ENCODE measurements at places on chromosomes 5 and 9.

DNA sequence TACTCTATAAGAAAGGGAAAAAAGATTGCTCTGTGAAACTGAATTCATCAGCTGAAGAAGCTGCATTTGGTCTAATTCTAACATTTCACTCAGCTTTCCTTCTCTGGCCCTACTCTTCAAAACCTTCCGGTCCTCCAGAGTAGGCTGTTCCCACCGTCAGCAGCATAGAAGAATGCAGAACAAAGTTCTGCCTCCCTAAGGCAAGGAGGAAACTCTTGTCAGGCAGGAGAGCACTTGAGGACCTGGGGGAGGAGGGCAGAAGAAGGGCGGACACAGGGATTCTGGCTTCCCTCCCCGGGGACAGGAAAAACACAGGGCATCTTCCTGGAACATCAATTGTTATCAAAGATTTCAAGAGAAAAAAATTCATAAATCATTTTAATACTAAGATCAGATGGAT is 69.2 kb upstream of the SHB start:
- DNase-seq: no peak

GRCh38 chr5:75335952-75336614 is 937 bp upstream of the HMGCR start:
- peak; percentile 25 for DNase-seq

DNA sequence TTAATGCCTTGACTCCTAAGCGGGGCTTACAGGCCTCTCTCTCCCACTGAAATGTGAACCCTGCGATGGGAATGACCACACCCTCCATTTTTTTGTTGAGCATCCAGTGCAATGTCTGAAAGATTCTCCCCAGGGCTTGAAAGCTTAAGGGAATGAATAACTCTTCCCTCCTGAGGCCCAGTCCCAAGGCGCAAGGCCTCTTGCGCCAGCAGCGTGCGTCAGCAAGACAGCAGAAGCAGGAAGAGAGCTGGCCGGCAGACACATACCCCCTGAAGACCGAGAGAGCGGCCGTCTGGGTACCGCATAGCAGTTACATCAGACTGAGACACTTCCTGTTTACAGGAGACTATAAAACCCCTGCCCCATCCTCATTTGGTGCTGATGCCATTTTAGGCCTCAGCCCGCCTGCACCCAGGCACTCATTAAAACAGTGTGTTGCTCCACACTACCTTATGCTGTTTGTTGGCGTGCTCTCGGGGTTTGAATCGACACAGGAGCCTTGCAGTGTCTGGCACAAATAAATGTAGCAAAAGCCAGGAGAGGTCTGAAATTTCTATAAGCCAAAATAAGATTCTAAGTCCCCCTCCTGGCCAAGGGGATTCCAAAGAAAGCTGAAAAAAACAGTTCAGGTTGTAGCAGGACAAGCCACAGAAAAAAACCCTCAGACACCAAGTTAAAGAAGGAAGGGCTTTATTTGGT is 62.3 kb downstream of the GDNF start:
- no peak for DNase-seq

DNA sequence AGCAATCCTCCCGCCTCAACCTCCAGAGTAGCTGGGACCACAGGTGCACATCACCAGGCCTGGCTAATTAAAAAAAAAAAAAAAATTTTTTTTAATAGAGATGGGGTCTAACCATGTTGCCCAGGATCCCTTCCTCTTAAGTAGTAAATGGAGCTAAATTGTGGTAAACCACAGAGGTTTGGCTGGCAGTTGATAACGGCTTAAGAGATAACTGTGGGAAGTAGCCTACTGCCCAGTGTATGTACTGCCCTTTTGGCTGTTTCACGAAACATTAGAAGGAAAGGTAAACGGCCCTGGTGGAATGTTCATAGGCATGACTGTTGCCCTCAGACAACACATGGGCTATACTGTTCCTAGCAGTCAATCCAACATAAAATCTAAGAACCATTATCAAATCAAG is 44.4 kb downstream of the HMGCR start:
- no peak for DNase-seq

GRCh38 chr5:108216890-108217289 is 165.0 kb downstream of the FBXL17 start:
- DNase-seq: no peak

- no peak for DNase-seq
These were observed 20.9 kb upstream of the MAN2A1 start for GRCh38 chr5:109668668-109669422.

GRCh38 chr5:118043531-118043930 is 944.8 kb downstream of the DTWD2 start:
- DNase-seq: no peak

DNA sequence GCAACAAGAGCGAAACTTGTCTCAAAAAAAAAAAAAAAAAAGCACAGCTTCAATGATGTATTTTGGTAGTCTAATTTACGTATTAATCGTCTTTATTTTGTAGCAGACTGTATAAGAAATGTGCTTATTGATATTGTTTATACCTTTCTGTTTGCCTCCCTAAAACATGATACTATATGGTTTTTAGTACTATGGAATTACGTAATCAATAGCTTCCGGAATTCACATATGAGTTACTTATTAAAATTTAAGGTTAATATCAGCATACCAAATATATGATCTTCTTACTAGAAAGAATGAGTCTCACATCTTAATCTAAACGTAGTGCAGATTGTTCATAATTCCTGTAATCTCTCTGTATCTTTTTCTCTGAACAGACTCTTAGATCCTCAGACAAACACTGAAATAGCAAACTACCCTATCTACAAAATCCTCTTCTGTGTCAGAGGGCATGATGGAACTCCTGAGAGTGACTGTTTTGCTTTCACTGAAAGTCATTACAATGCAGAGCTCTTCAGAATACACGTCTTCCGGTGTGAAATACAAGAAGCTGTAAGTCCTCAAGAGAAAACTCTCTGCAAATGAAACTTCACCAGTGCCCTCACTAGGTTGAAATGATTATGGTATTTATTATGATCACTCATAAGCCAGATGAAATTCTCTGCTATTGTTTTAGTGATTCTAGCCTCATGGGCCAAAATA is 44.4 kb upstream of the GPR21 start:
- no peak for DNase-seq

DNA sequence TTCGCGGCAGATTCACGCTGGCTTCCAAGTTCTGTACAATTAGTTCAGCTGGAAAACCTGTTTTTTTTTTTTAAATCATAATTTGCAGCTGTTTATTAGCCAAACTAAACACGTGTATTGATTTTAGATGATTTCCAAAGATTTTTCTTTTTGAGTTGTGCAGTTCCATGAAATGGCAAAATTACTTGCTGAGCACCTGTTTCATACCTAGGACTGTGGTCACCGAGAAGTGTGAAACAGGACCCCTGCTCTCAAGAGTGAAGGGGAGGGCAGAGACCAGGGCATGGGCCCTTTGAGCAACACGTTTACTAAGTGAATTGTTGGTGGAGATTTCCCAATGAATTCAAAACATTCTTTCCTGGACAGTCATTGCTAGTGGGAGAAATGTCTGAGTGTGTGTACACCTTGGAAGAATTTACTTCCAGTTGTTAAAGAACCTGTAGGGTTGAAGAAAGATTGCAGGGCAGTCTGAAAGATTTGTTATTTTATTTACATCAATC is 688 bp downstream of the SNX24 start:
- peak; percentile 5 for DNase-seq

GRCh38 chr5:14415698-14416074 is 165.9 kb upstream of the OTULINL start:
- no peak for DNase-seq

DNA sequence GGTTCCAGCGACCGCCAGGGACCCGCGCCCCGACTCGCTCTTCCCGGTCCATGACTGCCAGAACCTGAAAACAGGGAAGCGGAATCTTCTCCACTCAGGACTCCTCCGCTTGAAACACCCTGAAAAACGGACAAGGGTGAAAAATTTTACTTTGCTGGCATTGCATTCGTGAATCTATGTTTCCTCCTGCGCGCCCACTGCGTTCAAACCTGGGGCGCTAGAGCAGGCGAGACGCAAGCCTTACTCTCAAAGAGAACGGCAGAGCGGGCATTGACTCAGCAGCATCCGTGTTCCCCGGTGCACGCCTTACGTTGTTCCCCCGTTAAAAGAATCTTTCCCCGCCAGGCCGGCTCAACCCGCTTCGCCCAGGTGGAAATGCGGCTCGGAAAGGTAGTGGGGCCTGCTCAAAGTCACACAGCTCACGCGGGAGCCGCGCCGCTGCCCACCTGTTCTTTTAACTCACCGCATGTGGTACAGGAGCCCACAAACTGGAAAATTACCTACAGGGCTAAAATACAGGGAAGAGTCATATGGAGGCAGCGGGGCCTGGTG is 999 bp upstream of the DRD1 start:
- DNase-seq: no peak

GRCh38 chr5:2492476-2492875 is 259.0 kb downstream of the IRX2 start:
- DNase-seq: no peak

DNA sequence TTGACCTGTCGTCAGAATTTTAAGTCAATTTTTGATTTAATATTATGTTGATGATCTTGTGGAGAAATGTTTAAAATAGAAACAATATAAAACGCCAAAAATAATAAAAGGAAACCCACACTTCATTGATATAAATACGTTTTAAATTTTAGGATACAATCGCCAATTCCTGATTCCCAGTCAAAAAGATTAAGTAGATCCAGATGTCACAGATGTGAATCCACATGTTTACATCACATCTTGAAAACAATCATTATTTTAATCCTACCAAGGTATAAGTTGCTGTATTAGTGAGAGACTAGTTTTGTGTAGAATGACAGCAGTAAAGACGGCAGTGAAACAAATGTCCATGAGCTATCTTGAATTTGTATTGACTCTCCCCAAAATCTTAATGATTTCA is 4.9 kb downstream of the TAS2R1 start:
- DNase-seq: no peak

DNA sequence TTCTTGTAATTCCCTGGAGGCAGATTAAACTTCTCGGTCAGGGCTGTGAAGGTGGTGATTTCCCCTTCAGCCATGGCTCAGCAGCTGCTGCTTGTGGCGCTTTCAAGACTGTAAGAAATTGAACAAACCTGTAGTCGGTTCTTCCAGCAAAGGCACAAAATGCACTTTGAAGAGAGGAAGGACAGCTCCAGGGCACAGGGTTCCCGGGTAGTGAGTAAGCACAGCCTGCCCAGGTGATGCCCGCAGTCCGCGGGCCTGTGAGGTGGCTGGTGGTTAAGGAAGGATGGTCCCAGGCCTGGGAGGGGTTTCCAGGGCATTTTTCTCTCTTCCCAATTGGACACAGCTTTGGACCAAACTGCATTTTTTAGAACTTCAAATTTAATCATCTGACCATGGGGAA is 71.8 kb downstream of the FGF1 start:
- DNase-seq: no peak

GRCh38 chr5:89703817-89704216 is 705.7 kb downstream of the CETN3 start:
- DNase-seq: no peak

DNA sequence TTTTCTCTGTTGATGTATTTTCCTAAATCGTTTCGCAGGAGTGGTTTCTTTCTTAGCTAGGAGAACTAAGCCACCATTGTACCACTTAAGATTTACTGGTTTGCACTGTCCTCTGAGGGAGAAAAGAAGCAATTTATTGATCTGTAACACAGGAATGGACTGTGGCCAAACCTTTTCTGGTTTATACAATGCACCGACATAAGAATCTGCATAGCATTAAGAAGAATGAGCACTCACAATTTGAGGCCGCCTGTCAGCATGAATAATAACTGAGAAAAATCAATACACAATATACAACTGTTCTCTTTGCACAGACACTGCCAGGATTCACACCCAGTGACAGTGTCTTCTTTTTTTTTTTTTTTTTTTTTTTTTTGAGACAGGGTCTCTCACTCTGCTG is 168.6 kb upstream of the DMRT1 start:
- no peak for DNase-seq

DNA sequence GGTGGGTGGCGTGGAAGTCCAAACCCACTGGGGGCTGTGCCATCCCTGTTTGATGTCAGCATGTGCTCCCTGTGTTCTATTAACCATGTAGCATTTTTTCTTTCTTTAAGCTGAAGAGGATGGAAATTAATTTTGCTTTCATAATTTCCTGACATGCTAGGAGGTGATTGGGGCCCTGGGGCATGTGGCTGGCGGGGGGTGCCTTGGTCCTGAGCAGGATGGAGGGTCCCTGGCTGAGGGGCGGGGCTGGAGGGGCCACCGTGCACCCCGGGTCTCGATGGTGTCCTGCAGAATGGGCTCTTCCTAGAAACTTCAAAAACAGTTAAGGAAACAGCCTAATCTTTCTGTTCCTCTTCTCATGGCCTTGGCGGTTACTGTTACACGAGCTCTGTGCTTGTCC is 69.3 kb upstream of the IRX4 start:
- no peak for DNase-seq

DNA sequence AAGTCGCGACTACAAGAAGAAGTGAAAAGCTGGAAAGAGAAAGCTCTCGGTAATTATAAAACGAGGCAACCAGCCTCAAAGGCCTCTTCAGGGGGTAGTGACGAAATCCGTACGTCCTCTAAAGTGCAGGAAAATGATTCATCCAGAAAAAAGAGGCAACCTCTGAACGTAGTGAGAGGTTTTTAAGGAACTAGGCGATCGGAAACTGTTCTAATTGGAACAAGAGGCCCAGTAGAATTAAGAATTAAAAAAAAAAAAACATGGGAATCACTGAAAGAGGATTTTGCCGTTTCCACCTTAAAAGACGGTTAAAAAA is 1.0 kb downstream of the CSNK1A1 start:
- peak; percentile 20 for DNase-seq

- no peak for DNase-seq
These were observed 47.1 kb upstream of the PWWP2A start for GRCh38 chr5:160166069-160166972.

DNA sequence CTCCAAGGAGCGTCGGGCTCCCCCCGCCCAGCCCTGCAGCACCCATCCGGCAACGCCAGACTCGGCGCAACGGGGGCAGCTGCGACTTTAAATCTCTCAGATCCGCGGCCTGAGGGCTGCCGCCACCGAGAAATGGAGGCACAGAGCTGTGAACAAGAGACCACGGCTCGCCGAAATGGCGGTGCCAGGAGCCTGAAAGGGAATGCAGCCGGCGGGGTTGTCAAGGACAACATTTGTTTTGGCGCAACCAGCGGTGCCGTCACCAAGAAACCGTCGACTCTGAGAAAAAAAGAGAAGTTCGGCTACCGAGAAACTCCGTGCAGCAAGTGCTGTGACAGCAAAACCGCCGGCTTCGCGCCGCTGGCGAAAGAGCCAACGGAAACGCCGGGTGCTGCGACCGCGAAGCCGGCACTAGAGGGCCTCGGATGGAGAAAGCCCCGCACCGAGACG is 2.1 kb upstream of the ANXA2R start:
- peak; percentile 90 for DNase-seq

DNA sequence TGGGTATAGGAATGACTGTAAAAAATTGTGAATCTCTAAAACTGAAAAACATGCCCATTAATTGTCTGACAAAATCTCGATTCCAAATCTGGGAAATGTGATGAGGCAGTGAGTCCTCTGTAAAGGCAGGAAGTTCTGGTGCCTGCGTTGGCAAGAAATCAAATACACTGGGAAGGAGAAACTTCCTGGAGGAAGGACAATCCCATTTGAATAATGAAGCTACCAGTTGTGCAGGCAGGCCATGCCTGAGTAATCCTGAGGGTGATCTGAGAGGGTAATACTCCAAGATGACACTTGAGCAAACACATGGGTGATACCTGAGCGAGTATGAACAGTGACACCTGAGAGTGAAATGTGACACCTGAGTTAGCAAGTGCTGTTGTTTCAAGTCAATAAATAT is 49.7 kb downstream of the KIF24 start:
- DNase-seq: no peak

All from central memory CD4-positive, alpha-beta T cell (primary cell).